Activated naive CD8-positive, alpha-beta T cell treated with anti-CD3 and anti-CD28 coated beads, Interleukin-2, amount 50 U/mL, for 16 hours (primary cell): ENCODE measurements at places on chromosomes 13 and 19.
A peak's percentile ranks its signal among the peaks of the same experiment; 100 is the strongest.

- DNase-seq = no peak
These were observed 1.2 kb downstream of the PRDX2 start for GRCh38 chr19:12800466-12800770.

- peak; percentile 24 for DNase-seq
These were observed 10.4 kb upstream of the TYK2 start for GRCh38 chr19:10390652-10391286.

- no peak for DNase-seq
These were observed 114.4 kb downstream of the TNFRSF19 start for GRCh38 chr13:23684647-23685046.

GRCh38 chr13:66693656-66694055 lies 536.5 kb downstream of the PCDH9 start:
- DNase-seq = no peak

DNA sequence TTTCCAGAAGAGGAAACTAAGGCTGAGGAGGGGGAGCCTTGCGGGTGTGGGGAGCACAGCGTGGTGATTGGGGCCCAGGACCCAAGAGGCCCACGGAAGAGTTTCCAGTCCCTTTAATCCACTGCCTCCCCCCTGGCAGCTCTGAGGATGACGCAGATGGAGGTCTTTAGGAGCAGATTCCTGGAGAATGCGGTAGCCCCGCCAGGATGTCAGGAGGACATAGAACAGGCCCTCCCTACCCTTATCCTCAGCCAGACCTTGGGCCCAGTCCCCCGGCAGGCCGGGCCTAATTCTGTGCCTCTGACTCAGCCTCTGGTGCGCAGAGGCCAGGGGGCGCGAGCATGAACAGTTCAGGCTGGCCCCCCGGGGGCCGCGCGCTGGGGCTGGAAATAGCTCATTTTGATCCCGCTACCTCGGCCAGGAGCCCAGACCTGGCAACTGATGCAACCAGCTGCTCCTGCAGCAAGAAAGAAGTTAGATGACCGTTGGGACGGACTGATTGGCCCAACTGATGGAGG lies 461 bp upstream of the HSPB6 start:
- no peak for DNase-seq

DNA sequence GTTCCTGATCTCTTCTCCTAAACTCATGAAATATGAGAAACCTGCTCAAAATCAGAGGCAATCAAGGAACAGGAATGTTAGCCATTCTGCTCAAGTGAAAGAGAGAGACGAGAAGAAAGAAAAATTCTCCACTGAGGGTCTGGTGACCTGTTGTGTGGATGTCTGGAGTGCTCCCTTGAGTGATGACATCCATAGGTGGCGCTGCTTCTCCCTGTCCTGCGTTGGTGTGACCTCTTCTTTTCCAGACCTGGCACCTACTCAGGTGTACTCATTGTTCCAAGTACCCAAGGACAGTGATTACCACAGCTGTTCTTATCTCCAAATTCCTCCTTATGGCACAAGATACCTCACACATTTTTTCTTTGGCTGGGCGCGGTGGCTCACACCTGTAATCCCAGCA lies 4.0 kb downstream of the ZNF223 start:
- no peak for DNase-seq

DNA sequence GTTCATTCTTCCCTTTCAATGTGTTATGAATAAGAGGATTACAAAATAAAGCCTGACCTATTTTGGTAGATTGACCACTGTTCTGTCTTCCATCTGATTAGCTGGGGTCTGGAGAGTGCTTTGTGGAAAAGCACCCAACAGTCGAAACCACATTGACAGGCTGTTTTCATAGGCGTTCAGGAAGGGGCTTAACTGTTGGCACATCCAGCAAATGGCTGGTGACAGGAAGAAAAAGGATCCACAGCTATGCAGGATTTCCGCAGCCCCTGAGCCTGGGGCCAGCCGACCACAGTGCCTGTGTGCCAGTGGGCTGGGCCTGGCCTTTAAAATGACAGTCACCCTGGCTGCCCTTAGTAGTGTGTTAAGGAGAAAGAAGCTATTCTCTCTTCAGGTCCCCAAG lies 113.3 kb downstream of the SIPA1L3 start:
- no peak for DNase-seq

DNA sequence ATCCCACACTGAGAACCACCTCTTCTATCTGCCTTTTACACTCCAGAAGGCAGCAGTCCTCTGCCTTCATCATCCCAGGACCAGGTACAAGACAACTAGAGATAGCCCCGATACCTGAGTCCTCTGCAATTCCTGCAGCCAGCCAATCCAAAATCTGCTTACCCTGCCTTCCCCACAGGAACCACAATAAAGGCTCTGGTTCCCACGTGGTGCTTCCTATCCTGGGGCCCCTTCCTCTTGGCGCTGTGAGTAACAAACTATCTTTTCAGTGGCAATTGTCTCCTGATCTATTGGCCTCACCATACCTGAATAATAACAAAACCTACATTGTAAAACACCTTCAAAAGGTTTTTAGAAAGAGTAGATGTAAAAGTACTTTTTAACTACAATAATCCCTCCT lies 63.1 kb downstream of the ZDHHC20 start:
- DNase-seq = no peak

DNA sequence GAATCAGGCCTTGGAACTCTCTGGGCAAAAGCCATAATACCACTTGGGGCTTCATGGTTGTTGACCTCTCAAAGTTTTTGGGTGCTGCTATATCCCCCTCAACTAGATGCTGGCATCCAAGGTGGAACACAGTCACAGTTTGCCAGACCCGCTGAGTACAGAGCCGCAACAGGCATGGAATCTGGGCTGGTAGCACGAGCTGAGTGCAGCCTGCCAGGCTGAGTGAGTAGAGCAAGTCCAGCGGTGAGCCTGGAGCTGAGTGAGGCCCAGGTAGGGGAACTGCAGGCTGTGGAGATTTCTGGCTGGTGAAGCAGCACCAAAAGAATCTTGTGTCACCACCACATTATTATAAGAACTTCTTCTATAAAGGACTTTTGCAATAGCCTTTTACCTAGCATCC lies 192.6 kb downstream of the PCDH17 start:
- no peak for DNase-seq

DNA sequence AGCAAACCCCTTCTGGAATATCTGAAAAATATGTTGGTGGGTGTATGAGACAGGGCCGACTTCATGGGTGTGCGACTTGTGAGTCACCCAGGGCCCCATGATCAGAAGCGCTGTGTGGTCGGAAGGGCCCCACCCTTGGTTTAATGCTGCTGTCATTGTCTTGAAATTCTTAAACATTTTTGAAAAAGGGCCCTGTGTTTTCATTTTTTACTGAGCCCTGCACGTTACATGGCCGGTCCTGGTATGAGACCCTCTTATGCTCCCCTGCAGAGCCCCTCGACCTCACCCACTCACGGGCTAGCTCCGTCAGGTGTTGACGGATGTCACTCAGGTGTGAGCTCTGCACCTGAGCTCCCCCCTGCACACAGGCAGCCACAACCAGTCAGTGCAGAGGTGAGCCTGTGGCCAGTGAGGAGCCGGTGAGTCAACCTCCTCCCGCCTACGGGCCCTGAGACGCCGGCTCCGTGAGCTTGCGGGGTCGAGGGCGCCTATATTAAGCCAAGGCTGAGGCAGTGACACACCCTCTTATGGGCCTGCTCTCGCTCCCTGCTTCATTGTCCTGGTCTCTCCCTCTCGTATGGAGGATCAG lies 27.7 kb downstream of the GADD45B start:
- DNase-seq = peak; percentile 41

DNA sequence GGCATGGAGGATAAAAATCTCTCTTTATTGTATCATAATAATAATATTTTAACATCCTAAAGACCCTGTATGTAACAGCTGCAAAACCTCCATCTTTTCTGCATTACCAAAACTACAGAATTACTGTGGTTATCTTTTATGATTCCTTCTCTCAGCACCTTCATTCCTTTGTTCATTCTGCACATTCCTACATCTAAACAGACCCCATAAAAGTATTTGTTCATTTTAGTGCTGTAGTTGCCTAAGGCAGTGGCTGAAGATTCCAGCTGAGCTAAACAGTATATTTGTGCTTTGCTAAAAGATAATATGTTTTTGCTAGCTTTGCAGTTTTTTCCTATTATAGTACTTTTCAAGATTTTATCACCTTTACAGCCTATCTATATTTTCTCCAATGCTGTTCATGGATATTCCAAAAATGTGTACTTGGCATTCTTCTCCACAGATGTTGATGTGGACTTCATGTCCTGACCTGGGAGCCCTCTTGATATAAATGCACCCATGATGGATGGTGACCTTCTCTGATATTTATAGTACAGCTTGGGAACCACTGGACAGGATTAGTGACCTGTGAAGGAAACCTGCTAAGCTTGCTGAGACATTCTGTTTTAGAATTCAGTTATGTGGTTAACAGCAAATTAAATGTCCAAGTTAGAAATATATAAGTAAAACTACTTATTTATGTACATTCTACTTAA lies 2832.9 kb upstream of the PCDH20 start:
- DNase-seq = no peak

- DNase-seq = no peak
These were observed 6.3 kb downstream of the MAMSTR start for GRCh38 chr19:48713041-48713863.

DNA sequence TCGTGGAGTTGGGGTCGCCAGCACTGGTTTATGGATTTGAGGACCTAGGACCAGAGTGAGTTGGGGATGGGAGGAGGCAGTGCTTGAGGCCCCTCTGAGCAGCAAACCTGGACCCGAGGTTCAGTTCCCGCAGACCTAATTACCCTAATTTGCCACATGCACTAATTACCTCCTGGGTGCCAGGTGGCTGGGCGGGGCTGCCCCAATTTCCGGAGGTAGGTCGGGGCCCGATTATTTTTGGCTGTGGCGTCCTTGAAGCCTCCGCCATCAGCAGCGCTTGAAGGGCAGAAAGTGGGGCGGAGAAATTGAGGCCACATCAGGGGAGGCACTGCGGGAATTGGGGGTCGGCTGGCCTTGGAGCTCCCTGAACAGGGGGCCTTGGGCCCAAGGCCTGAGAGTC lies 5.9 kb upstream of the HOMER3 start:
- no peak for DNase-seq

DNA sequence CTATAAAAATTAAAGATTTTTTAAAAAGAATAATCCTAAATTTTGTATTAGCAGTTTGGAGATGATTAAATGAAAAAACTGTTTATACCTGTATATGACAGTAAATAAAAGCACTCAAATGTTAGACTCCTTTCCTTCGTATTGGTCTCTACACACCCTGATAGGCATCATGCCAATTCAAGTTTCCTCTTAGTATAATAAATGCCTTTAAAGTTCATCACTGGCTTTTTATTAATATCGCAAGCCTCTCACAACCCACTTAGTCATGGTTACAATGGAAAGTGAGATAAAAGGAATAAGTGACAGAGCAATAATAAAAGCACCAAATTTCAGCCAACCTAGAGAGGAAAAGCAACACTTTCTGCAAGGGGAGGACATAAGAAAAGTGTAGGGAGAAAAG lies 102.2 kb downstream of the PIBF1 start:
- DNase-seq = no peak

- no peak for DNase-seq
These were observed 4.6 kb upstream of the CACNG8 start for GRCh38 chr19:53958168-53958571.

- no peak for DNase-seq
These were observed 59.1 kb downstream of the DOCK9 start for GRCh38 chr13:98918771-98919170.

- no peak for DNase-seq
These were observed 407 bp downstream of the RAB3A start for GRCh38 chr19:18203408-18203862.

DNA sequence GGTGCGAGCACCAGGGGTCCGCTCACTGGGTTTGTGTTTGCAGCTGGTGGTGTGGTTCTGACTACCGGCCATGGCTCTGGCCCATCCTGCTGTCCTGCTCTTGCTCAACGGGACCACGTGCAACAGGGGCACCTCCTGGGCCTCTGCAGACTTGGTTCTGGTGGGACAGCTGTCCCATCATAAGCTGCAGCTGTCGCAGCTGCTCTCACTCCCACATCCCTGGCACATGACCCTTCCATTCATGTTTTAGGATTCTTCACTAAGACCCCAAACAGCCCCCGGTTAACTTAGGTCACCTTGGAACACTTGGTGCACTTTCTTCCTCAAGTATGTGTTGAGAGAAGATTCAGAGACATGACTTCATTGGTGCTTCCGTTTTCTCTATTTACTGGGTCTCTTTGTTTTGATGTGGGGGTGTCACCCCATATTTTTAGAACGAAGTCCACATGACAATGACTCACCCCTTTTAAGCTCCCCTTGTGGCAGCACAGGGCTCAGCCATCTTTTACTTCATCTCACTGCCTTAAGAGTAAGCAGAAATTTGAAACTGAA lies 68.4 kb upstream of the ARHGEF7 start:
- no peak for DNase-seq

GRCh38 chr13:73520566-73521289 lies 461.9 kb downstream of the KLF5 start:
- DNase-seq = no peak
